ENCODE measurements at places on chromosomes 7 and 10.
A peak's percentile ranks its signal among the peaks of the same experiment; 100 is the strongest.

DNA sequence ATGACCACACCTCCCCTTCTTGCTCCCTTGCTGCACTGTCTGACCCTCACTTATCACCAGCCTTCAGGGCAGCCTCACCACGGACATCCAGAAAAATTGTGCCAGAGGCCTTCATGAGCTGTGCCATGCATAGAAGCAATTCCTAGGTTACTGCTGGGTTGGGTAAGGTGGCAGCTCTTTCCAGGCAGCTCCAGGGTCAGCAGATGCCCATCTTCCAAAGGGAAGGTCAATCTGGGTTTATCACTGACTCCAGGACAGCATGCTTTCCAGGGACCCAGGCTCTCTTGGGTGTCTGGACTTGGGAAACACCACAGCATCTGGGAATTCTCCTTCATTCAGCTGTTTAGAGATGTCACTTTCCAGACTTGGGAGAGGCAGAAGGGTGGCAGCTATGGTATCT lies 188.9 kb upstream of the CXCL12 start:
- DNase-seq = no peak

- DNase-seq = no peak
Observed at GRCh38 chr7:13279854-13280435, 592.5 kb downstream of the ARL4A start.

DNA sequence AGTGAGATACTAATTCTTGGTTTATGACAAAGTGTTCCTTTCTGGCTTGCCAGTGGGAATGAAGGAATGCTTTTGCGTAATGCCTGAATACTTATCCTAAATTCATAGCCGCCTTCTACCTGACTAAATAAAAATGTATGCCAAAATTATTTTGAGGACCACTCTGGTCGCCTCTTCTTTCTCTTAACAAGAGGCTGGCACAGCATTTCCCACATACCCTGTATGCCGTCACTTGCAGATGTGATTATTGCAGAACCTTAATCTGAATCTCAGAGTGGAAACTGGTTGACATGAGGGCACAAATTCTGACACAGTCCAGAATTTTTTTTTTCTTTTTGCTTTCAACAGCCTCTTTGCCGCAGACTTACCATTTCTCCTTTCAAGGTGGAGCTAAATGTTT lies 124.6 kb upstream of the GLCCI1 start:
- DNase-seq = no peak

DNA sequence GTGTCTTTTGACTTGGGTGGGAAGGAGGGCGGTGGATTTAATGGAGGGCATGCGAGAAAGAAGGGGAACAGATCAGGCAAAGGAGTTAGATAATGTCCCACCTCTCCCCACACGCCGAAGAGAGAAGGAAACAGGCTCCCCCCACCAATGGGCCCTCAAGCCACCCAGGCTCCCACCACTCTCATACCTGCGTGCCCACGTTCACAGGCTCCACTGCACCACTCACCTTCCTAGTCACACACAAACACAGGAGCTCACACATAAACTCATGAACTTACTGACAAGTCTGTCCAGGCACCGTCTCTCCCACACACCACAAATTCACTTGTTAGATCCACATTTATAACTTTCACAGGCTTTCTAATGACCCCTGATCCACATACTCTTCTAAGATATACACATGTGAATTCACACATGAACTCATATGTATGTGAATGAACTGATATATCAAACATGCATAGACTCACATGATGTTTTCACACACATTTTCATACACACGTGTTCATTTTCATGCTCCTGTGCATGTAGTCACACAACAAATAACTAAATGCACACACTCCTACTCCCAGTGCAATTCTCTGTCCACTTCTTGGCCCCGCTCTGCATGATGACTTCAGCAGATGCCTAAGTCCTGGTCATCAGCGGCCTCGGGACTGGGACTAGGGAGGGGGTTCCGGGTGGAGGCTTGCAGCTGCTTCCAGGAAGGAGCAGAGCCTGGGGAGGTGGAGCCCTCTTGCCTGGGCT lies 1.5 kb downstream of the LZTS2 start:
- DNase-seq = no peak

- peak; percentile 40 for DNase-seq
Observed at GRCh38 chr10:103921750-103922195, 3.8 kb upstream of the STN1 start.

DNA sequence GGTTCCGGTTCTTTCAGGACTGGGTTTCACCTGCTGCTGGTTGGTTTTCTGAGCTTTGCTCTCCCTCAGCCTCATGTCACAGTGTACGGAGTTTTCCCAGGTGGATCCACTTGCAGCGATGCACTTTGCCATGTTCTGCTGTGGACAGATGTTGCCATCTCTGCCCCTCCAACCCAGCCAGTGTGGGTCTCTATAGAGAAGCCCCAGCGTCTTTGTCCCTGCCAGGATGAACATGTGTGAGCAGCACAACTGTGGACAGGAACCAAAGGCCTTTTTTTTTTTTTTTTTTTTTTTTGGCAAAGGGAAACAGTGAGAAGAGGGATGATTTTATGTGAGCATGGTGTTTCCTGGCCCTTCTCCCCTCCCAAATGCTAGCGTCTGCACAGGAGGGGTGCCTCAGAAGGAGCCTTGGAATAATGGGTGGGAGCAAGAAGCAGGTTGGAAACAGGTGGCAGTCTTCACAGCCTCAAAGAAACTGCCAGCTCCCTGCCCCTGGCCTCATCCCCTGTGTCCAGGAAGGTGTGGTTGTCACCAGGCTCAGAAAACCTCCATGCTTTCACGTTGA lies 106.5 kb downstream of the RPS24 start:
- no peak for DNase-seq

GRCh38 chr7:84194484-84195271 lies at the start of gene SEMA3A:
Gene SEMA3A (minus strand): TSS chr7:84194789. CDS start chr7:84194586, 203 bp downstream.
- peak; percentile 11 for DNase-seq

DNA sequence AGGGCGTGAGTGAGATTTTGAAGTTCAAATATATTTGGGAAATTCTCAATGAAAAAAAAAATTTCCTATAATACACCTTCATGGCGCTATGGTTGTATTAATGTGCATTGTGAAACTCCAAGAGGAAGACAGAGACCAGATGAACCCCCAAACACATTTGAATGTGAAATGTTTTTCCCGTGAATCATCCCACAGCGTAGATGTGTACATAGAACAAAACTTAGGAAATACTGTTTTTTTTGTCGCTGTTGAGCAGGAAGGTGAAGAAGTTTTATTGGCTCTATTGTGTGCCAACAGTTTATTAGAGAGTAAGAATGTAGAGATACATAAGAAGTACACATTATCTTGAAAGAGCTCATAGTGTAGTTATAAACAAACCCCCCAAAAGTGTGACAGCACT lies 134.0 kb downstream of the KCND2 start:
- DNase-seq = no peak

GRCh38 chr7:146479040-146479439 lies 362.4 kb downstream of the CNTNAP2 start:
- DNase-seq = no peak

- DNase-seq = no peak
Observed at GRCh38 chr10:61835069-61835945, 66.2 kb upstream of the ARID5B start.

GRCh38 chr10:101035314-101035713 lies 4.3 kb downstream of the SFXN3 start:
- DNase-seq = no peak

- DNase-seq = no peak
Observed at GRCh38 chr10:113753020-113753692, 1.7 kb downstream of the PLEKHS1 start.

- DNase-seq = no peak
Observed at GRCh38 chr10:75649466-75649865, 218.0 kb downstream of the LRMDA start.

- DNase-seq = no peak
Observed at GRCh38 chr7:89145801-89146200, 350.3 kb upstream of the TEX47 start.

DNA sequence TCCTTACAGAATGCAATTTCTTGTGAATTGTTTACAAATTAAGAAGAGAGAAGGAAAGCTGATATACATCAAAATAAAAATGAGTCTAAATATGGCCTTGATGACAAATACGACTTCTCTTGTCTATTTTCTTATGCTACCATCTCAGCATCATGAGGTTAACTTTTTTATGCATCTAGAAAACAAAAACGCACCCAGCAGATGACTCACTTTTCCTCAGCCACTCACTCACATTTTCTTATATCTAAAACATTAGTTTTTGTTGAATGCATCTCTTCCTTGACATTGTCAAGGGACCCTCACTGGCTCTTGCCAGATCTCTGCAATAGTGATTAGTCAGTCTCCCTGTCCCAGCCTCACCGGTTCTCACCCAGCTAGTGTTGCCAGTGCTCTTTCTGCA lies 256.4 kb upstream of the SLC26A5 start:
- no peak for DNase-seq

DNA sequence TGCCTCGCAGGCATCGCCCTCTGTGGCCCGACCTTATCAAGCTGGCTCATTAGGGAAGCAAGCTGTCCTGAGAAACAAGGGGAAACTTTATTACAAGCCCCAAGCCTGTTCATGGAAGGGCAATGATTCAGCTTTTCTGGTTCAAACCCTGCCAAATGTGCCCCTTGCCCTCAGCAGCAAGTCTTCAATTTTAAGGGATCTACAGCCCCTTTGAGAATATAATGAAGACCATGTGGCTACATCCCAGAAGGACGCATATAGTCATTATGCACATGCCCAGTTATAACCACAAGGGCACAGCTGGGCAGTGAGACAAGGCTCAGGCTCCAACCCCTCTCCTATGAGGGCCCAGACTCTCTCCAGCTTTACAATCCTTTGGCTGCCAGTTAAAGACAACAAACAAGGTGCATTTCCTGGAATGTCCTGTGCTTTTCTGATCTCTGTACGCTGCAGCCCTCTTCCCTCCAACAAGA lies 56.7 kb downstream of the DDC start:
- no peak for DNase-seq

- no peak for DNase-seq
Observed at GRCh38 chr7:27636326-27637006, 26.2 kb downstream of the HIBADH start.

DNA sequence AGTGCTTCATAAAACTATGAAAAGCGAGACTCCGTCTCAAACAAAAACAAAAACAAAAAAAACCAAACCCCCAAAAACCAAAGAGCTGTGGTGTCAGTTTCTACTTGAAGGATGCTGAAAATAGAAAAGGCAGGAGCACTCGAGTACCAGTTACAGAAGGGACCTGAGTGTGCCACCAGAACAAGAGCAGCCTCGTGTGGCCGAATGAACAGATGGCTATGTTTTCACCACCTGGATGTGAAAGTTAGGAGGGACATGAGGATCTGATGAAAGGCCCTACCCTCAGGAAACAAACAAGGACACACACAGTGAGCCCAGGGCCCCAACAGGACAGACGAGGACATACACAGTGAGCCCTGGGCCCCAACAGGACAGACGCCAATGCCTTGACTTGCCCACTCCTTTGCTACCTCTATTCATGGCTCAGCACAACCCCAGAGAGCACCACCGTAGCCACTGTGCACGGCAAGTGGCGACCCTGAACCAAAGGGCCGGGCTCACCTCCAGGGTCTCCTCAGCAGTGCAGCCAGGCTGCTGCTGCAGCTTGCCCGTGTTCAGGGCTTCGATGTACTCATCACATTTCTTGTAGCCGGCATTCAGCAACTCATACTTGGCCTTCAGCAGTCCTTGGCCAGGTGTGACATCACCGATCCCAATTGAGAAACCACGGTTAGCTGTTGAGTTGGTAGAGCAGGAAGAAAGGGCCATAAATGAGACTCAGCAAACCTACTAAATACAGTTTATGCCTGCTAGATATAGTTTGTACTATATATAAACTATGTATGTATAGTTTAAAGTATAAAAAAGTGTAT lies 24.9 kb downstream of the POLR3A start:
- DNase-seq = no peak

DNA sequence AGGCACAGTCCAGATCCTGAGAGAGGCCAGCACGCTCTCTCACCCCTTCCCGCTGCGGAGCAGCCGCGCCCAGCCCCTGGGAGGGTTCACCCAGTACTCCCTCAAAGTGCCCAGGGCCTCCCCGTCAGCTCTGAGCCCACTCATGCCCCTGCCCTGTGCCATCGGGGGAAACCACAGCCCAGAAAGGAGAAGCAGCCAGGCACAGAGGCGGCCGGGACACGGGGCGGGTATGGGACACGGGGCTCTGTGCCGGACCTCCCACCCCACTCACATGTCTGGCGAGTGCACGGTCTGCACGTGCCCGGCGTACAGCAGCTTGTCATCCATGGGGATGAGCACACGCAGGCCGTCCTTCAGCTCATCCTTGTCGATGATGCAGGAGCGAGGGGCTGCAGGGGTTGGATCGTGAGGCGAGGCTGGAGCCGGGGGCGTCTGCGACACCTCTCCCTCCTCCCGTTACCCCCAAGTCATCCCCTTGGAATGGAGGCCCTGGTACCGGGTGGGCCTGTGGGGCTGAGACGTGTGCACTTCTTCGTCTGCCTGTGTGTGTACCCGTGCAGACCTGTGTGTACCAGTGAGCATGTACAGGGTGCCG lies 38.2 kb downstream of the SLC29A4 start:
- no peak for DNase-seq

DNA sequence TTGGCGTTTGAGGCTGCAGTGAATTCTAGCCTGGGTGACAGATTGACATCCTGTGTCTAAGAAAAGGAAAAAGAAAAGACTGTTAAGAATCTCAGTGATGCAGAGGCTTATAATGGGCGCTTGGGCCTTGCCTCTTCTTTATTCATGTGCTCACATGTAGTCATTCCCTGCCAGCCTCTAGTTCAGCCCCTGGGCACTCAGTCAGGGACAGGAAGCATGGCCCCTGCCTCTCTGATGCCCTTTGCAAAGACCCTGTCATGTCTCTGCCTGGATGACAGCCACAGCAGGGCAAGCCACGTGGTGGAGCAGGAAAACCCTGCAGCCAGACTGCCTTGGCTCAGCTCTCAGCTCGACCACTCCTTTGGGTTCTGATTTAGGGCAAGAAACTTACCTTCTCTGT lies 368.9 kb downstream of the RPS24 start:
- DNase-seq = no peak

- DNase-seq = no peak
Observed at GRCh38 chr10:89360157-89360556, 17.7 kb upstream of the IFIT1B start.

GRCh38 chr7:117135553-117135891 lies 182.2 kb downstream of the ST7 start:
- no peak for DNase-seq

DNA sequence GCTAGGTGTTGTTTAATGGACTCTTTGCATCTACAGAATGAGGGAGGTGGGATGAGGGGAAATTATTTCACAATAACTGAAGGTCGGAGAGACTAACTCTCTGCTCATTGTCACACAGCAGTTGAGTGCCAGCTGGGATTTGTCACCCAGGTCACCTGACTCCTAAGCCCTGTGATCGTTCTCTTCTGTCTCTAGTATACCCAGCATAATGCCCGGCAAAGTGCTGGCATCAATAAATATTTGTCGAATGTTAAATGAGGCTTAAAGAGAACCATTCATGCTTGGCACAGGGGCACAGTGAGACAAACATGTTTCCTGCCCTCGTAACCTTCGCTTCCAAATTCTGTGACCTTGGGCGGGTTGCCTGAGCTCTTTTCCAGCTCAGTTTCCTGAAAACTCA lies 70.8 kb downstream of the TCF7L2 start:
- DNase-seq = no peak

DNA sequence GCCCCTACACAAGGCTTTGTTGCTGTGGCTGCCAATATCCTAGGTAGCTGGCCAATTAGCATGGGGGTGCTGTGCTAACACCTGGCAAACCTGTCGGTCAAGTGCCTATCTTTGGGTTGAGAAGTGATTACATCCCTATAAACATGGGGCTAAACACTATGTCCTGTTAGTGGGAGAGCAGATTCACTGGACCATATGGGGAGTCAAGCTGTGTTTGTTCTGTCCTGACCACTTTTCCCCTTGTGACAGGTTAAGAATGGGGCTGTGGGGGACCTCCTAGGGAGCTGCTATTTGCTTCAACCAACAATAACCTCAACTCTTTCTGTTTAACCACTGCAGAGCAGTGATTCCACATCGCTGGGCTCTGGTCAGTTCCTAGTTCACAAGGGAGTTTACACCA lies 151.5 kb upstream of the AOAH start:
- DNase-seq = no peak

Measured in activated T-cell treated with anti-CD3 and anti-CD28 coated beads, Interleukin-2, amount 50 U/mL, for 72 hours (primary cell).